ENCODE measurements at places on chromosomes 7 and 10.

DNA sequence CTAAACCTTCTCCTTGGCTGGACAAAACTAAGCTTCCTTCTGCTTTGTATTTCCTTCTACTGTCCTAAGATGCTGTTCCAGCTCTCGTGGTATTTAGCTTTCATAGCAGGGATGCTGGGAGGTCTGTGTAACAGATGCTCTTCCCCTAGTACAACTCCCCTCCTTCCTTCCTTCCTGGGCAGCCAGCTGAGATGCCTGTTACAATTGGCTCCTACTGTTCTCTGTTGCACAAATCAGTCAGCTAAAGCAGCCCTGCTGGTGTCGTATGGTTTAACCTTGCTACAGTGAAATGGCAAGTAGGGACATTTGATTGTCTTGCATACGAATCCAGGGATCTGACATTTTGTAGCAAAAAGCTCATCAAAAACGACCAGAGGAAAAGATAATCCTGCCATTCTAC lies 143.8 kb downstream of the ARHGAP21 start:
- DNase-seq = no peak

DNA sequence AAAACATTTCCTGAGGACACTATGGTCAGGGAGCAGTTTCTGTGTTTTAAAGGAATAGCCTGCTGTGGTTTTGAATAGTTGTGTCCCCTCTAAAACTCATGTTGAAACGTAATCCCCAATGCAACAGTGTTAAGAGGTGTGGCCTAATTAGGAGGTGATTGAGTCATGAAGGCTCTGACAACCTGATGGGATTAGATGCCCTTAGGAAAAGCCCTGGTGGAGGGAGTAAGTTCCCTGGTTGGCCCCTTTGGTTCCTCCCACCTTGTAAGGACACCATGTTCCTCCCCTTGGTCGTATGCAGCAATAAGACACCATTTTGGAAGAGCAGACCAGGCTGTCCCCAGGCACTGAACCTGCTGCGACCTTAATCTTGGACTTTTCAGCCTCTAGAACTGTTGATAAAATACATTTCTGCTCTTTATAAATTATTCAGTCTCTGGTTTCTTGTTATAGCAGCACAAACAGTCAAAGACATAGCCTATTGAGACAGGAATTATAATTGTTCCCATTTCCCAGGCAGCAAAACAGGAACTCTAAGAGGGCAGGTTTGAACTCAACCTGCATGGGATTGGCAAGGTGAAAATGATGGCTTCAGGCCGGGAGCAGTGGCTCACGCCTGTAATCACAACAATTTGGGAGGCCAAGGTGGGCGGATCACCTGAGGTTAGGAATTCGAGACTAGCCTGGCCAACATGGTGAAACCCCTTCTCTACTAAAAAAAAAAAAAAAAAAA lies 20.5 kb upstream of the TNS3 start:
- DNase-seq = no peak

DNA sequence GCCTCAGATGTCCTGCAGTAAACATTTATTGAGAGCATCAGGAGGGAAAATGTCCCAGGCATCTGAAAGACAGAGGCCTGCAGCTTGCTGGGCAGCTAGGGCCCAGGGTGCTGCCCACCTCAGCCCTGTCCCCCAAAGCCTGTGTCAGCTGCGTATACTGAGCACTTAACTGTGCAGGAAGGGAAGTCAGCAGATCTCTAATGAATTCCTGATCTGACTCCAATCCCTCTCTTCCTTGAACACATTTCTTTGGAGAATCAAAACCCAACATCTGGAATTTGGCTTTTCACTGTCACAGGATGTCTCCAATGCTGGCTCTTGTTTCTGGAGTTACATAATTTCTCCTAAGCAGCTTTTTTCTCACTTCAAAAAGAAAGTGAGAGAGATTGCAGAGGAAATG lies 364.7 kb upstream of the NFE2L3 start:
- DNase-seq = no peak

- no peak for DNase-seq
These were observed 9.6 kb upstream of the ZNF239 start for GRCh38 chr10:43584051-43584450.

DNA sequence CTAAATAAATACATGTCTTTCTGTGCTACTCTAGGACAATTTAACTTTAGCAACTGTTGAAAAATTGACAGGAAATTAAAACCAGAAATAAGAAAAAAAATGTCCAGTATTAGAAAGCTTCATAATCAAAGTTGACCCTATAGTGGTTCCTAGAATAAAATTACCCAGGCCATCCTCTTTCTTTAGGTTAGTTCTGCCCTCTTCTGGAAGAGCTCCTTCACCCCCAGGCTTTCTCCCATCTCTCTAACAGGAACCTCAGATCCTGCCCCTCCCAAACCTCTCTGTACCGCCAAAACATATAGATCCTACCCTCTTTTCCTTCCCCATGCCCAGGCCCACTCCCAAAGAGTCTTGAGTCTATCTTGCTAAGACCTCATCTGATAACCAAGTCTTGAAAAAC lies 159.4 kb upstream of the CDK1 start:
- DNase-seq = no peak

- DNase-seq = no peak
These were observed 42.0 kb downstream of the ZNF467 start for GRCh38 chr7:149731207-149731955.

- DNase-seq = no peak
These were observed 101.7 kb upstream of the CTTNBP2 start for GRCh38 chr7:117974891-117975290.

GRCh38 chr10:68684413-68684812 lies 36.6 kb upstream of the CCAR1 start:
- DNase-seq = no peak

DNA sequence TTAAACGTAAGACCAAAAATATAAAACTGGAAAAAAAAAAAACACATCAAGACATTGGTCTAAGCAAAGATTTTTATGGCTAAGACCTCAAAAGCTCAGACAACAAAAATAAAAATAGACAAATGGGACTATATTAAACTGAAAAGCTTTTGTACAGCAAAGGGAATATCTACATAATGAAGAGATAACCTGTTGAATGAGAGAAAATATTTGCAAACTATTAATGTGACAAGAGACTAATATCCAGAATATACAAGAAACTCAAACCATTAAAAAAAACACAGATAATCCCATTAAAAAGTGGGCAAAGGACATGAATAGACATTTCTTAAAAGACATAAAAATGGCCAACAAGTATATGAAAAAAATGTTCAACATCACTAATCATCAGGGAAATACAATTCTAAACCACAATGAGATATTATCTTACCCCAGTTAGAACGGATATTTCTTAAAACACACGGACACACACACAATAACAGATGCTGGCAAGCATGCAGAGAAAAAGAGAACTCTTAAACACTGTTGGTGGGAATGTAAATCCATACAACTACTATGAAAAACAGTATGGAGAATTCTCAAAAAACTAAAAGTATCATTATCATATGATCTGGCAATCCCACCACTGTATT lies 28.8 kb downstream of the CNOT4 start:
- no peak for DNase-seq

GRCh38 chr7:12066004-12066403 lies 145.1 kb upstream of the TMEM106B start:
- no peak for DNase-seq

DNA sequence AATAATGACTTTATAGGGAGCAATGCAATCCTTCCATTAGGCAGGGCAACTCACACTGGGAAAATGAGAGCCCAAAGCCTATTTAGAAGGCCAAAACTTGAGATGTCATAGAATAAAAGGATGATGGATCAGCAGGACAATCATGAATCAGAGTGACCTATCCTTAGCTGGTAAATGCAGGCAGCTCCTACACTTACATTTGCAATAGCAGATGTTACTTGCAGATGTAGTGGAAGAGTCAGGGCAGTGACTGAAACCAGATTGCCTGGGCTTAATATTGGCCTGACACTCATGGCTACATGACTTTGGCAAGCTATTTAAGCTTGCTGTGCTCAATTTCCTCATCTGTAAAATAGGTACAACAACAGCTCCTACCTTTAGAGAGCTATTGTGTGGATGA lies 98.7 kb downstream of the PRTFDC1 start:
- no peak for DNase-seq

GRCh38 chr7:155203059-155203881 lies 94.4 kb upstream of the INSIG1 start:
- DNase-seq = no peak

GRCh38 chr7:104848138-104848990 lies 165.6 kb upstream of the KMT2E start:
- DNase-seq = peak; percentile 3

DNA sequence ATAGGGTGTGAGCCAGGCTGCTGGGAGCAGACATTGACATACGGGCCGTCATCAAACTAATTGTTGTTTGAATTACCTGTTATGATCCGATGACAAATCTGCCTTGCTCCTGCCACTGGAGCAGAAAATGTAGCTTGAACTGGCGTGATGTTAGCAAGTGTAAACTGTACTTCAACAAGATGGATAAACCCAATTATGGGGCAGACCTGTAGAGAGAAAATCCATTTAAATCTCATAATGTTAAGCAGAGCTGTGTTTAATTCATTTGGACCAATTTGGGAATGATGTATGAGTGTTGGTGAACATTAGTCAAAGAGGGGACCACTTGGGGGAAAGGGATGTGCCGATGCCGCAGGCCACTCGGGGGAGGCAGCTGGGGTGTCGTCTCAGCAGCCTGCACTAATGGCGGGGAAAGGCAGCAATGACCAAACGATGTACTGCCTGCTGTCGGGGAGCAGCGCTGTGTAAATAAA lies 27.4 kb downstream of the TCF7L2 start:
- DNase-seq = no peak

DNA sequence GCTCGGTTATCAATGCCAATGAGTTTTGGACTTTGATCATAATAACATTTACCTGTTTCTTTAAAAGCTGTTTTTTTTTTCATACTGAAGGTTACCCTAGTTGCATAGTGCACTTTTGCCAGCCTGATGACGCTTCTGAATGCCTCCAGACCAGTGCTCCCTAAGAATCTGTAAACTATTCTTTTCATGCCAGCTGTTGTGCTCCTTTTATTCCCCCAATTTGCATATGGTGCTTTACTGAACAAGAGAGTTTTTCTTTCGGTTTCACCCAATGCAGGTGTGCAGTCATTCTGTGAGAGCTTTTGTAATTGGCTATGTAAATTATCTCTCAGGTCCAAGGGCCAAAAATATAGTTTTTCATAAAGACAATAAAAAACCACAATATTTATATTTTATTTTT lies 48.1 kb upstream of the GLCCI1 start:
- DNase-seq = no peak

- DNase-seq = no peak
These were observed 12.1 kb downstream of the BMPR1A start for GRCh38 chr10:86768412-86769062.

DNA sequence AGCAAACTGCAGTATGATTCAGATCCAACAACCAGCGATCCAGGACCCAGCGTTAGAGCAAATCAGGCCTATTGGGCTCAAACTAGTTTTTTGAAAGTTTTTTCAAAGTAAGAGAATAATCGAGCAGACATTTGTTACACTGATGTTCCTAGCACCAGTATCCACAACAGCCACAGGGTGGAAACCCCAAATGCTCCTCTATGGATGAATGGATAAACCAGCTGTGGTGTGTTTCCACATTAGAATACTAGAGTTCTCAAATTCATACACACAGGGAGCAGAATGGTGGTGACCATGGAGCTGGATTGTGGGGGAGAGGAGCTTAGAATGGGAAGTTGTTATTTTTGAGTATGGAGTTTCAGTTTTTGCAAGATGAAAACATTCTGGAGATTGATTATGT lies 60.7 kb downstream of the PDIA4 start:
- no peak for DNase-seq

DNA sequence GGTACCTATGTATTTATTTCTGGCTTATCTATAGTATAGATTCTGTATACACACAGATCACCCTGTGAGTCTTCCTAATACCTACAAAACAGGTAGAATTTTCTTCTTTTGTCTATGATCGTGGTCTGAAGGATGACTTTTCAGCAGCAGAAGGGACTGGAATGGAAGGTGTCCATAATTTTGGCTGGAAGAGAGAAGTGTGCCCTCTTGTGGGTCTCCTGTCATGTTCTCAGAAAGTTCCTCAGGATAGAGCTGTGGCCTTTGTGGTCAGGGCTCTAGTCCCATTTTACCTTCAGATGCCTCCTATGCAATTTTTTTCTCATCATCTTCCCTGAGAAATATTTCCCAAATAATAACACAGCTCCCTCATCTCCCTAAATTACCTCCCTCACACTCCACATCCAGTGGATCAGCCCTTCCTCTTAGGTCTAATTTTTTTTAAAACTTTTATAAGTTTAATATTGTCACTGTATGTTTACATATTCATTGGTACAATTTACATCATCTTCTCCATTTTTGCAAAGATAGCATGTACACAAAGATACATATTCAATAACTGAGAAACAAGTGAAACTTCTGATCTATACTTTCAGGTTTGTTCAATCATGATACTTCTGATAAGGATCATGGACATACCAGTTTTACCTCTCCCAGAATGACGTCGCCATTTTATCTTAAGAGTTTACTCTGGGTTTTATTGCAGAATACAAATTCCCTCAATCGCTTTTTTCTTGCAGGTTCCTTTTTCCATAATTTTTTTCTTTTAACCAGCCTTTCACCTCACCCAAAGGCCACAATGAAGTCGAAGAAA lies 112.7 kb downstream of the REEP3 start:
- DNase-seq = no peak

DNA sequence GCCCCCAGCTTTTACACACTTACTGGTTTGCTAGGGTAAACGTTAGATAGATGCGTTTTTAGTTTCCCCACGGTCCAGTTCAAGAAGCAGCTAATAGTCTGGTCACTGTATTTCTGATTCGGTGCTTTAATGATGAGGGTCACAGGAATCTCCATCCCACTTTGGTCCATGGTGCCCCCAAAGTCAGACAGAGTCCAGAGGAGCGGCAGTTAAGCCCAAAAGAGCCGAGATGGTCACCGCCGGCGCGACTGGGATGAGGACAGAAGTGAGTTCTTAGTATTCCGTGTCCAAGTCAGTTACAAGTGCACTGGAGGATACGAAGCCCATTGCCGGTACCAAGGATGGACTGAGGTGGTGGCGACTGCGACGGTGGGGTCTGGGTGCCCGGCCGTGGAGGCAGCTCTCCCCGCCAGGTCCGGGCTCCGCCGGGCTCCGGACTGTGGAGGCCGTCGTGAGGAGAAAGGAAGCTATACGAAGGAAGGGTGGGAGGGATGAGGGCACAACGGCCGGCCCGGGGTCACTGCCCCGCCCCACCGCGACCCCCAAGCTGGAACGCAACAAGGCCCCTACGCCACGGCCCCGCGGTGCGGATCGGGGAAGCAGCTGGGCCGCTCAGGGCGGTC lies 663 bp downstream of the HERPUD2 start:
- no peak for DNase-seq

- DNase-seq = no peak
These were observed 15.1 kb downstream of the LSMEM1 start for GRCh38 chr7:112495810-112496462.

- no peak for DNase-seq
These were observed 106.2 kb upstream of the GPR141 start for GRCh38 chr7:37577412-37577811.

DNA sequence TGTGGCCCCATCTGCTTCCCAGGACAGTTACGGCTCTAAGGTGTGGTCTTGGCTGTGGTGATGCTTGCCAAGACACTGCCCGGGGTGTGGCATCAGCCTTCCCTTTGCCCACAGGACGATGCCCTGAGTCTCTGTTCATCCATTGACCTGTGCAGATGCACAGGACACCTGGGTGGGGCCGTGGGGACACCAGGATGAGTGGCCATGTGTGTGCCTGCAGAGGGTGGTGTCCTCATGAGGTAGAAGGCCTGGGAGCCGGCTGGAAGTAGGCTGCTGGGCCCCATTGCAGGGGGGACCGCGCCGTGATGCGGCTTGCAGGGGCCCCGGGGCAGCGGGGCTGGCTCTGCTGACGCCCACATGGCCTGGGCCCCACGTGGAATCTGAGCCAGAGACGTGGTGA lies 22.4 kb upstream of the PWWP2B start:
- no peak for DNase-seq

GRCh38 chr7:141102436-141102835 lies 28.6 kb downstream of the TMEM178B start:
- DNase-seq = no peak
